ENCODE measurements at places on chromosomes 7 and 10.
A peak's percentile ranks its signal among the peaks of the same experiment; 100 is the strongest.

GRCh38 chr10:83555264-83555663 lies 584.0 kb upstream of the GHITM start:
- no peak for DNase-seq

DNA sequence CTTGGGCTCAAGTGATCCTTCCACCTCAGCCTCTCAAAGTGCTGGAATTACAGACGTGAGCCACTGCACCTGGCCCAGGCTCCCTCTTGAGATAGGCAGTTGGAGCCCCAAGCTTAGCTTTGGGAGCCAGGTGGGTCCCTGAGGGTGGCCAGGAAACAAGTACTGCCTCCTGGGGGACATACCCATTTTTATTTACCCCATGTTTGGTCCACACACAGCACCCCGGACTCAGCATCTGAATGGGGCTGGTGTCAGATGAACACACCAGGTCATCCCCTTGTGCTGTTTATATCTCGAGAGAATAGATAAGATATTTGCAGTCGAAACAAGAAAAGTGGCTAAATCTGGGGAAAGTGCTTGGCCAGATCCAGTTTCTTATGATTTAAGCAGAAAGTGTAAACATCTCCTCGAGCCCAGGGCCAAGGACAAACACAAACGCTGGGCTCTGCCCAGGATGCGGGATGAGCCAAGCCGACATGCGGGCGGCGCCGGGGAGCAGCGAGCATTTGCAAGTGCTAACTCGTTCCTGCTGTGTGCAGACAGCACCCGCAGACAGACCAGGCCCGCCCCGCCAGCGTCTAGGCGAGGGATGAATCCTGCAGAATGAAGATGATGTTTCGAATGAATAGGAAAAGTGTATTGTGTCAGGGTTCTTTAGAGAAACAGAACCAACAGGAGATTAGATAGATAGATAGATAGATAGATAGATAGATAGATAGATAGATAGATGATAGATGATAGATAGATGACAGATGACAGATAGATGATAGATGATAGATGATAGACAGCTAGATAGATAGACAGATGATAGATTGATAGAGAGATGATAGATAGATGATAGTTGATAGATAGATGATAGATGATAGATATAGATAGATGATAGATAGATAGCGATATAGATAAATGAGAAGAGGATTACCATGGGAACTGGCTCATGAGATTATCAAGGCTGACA lies 44.4 kb upstream of the OCM2 start:
- DNase-seq = no peak

- no peak for DNase-seq
These were observed 145.4 kb upstream of the ASAH2 start for GRCh38 chr10:50396491-50397311.

GRCh38 chr10:101257084-101257483 lies 27.8 kb upstream of the LBX1 start:
- no peak for DNase-seq

GRCh38 chr7:47552621-47553020 lies 29.3 kb downstream of the TNS3 start:
- no peak for DNase-seq

DNA sequence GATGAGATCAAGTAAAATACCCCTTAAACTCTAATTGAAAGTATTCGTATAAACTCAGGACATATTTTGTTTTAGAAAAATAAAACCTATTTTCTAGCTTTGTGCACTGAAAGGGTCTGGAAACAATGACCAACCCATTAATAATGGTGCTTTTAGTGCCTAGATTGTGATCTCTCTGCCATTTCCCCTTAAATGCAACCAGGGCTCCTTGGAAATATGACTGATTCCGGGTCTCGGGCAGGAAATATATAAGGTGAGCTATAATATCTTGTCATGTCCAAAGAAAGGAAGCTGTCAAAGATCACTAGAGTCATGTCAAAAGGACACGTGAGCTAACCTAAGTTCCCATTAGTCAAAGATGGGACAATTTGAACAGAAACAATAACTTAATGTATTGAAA lies 12.4 kb upstream of the ADAM12 start:
- no peak for DNase-seq

- no peak for DNase-seq
These were observed 17.7 kb upstream of the SP8 start for GRCh38 chr7:20804345-20804744.

GRCh38 chr7:50960621-50961310 lies 178.1 kb upstream of the GRB10 start:
- no peak for DNase-seq

DNA sequence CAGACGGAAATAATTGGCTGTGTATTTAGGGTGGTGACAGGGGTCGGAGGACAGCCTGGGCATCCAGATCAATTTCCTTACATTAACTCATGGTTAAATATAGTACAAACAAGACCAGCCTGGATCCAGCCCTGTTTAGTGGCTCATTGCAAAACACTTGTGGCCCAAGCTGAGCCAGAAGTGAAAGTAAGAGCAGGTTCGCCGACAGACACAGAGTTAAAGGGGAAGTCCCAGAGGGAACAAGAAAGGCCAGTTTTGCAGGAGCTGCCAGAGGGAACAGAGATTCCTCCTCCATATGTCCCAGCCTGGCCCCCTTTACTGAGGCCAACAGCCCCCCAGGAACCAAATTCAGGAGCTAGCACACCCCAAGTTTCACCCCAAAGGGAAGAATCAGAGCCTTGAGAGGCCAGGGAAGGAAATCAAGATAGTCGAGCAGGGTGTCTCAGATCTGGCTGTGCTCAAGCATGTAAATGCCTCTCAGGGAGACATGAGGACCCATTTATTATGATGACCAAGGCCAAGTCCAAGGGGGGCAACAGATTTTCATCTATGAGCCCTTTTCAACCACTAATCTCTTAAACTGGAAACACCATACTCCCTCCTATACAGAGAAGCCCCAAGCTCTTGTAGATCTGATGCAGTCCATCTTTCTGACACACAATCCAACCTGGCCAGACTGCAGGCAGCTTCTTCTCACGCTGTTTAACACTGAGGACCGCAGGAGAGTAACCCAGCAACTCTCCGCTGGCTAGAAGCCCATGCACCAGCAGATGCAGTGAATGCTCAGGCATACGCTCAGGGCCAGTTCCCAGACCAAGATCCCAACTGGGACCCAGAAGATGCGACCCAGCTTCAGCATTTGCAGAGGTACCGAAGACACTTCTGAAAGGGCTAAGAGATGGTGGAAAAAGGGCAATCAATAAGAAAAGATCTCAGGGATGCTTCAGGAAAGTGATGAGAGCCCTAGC lies 15.9 kb upstream of the ADCK2 start:
- peak; percentile 30 for DNase-seq

DNA sequence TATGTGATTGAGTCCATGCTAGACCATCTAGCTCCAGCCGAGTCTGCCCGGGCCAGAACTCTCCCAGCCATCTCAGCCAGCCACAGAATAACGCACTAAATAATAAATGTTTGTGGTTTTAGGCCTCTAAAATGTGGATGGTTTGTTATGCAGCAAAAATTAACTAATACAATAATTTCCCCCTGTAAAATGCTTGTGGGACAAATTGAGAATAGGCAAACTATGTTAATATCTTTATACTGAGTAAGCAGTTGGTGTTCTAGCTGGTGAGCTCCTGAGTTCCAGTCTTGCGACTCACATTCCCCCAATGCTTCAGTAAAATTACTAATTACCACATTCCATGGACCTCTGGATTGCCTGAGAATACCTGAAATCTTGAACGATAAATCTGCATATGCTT lies 316.8 kb upstream of the NFE2L3 start:
- DNase-seq = no peak

GRCh38 chr7:79876848-79877252 lies 257.8 kb upstream of the GNAI1 start:
- DNase-seq = no peak

- no peak for DNase-seq
These were observed 30.2 kb downstream of the LHFPL3 start for GRCh38 chr7:104358446-104359132.

DNA sequence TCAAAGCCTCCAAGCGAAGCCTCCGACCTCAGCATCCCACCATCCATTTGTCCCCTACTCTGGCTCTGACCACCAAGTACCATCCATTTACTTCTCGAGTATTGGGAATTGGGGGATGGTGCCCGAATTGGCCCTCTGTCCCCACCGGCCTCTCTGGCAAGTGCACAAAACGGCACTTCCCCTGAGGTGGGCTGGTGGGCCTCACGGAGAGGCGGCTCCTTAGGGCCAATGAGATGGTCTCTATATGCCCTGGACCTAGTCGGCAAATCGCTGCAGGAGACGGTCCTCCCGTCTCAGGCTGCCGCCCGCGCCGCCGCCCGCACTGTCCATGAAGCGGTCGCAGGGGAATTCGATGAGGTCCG lies 2.8 kb downstream of the TRIL start:
- DNase-seq = no peak

DNA sequence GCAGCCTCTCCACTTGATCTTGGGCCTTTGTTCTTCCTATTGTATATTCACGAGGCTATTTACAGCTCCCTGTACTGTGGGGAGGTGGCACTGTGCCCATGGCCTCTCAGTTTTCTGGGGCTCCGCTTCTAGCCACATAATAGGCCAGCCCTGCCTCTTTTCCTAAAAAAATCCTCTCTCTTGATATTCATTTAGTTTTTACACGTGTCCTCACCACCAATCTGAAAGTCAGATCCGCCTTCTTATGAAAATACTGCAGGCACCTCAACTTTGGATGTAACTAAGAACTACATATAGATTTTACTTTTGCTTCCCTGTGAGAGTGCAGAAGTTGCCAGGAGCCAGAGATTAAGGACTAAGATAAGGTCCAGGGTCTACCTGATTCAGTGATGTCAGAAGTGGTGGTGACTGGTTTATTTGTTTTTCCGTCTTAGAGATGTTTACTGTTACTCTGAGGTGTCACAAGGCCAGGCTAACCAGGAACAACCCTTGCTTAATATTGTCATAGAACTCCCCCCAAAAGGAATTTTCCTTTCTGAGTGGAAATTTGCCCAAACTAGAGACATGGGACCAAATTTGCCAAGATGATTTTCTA lies 7.8 kb downstream of the BAMBI start:
- DNase-seq = no peak

DNA sequence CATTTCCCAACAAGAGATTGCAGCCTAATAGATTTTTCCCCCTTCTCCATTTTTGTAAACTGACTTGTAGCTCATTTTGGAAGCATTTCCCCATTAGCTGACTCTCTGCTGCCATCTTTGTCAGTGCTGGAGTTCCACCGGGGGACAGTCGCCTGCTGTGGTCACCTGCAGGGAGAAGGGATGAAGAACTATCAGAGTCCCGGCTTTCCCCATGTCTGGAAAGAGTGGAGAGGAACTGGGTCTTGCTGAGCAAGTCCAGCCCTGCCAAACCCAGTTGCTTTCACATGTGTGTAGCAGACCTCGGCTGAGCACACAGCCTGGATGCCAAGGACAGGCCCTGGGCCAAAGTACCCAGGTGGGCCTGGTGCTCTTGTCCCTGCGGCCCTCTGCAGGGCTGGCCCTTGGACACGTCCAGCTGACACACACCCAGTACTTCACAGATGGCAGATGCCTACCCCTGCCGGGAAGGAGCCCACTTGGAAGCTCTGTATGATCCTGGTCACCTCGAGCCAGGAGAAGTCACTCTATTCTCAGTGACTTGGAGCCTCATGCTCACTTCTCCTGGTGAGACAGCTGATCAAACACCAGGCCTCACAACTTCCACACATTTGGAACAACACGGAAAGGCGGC lies 157.3 kb upstream of the NPVF start:
- DNase-seq = no peak

DNA sequence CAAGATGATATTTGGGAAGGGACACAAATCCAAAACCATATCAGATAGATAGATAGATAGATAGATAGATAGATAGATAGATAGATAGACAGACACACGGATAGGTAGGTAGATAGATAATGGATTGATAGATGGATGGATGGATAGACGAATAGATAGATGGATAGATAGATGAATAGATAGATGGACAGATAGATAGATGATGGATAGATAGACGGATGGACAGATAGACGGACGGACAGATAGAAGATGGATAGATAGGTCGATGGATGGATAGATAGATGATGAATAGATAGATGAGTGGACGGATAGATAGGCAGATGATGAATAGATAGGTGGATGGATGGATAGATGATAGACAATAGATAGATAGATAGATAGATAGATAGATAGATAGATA lies 39.8 kb downstream of the NPTX2 start:
- no peak for DNase-seq

- DNase-seq = no peak
These were observed 51.9 kb downstream of the ALOX5 start for GRCh38 chr10:45425621-45426563.

DNA sequence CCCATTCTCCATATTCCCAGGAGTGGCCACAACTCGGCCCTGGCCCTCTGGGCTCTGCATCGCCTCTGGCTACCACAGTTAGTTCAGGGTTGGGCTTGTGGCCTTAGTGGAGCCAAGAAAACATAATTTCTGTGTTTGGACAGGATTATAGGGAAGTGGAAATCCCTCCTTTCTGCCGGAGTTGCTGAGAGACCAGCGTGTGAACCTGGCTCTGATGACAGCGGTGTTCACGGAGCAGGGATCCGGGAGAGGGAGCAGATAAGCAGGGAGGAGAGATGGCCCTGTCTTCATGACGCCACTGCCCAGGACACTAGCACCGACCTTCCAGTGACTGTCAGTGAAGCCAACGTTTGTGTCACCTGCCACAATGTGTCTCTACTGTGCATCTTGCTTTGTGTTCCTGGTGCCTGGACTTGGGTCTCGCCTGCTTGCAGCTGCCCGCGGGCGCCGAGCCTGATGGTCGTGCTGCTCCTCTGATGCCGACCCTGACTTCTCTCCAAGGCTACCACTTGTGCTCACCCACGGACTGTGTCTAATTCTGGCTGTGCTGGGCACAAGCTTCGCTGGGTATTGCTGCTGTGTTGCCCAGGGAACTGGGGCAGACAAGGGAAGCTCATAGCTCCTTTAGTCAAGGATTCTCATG lies 67.0 kb upstream of the VIPR2 start:
- DNase-seq = no peak

DNA sequence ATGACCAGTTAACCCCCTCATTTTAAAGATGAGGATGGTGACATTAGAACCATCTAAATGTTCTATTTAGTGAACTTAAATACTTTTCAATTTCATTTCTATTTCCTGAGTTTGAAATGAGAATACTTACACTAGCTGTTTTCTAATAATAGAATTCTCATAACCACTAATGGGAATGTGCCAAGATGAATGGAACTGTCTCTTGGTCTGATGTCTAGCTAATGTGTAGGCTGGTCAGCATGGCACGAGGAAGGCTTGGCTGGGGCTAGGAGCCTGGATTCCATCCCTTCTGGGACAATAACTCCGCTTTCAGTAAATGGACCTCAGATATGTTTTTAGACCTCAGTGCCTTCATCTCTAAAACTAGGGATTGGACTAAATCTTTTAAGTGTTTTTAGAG lies 185.8 kb upstream of the NRP1 start:
- DNase-seq = no peak

DNA sequence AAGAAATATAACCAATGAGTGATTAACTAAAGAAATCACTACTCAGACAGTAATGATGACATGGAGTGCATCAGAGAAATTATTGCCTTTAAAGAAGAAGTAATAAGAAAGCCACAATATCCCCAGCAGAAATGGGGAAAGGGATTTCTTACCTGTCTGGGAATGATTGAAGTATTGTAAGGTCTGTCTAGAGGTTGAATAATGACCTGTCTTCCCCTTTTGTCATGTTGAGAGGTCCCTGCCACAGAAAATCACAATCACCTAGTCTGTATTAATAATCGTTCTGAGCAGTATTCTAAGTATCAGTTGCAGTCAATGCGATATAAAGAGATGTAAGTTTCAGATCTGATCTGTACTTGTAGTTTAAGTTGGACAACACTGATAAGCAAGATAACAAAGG lies 349.1 kb upstream of the TPK1 start:
- no peak for DNase-seq

GRCh38 chr10:110404825-110405224 lies 92.9 kb upstream of the DUSP5 start:
- DNase-seq = no peak

All from activated naive CD8-positive, alpha-beta T cell treated with anti-CD3 and anti-CD28 coated beads, Interleukin-2, amount 50 U/mL, for 24 hours (primary cell).